ENCODE measurements at places on chromosomes 12 and 14. TPM values are rescaled to one million over a fixed set of nuclear protein-coding genes. Genes with fewer than 3 reads are reported as not detected.

GRCh38 chr12:68932128-68932960 is 627 bp downstream of the CPM start:
- no peak for DNase-seq

GRCh38 chr14:100850841-100851585 is 25.1 kb downstream of the MEG3 start:
- DNase-seq, result no peak

The TCL1B gene
- total RNA-seq, result not detected

The FOXG1 gene
- total RNA-seq, result not detected

All from urinary bladder (tissue), 4 donors.